ENCODE measurements at places on chromosomes 11 and 22. TPM values are rescaled to one million over a fixed set of nuclear protein-coding genes. Genes with fewer than 3 reads are reported as not detected.

GRCh38 chr11:123195188-123196059 is at the start of gene CLMP:
Gene CLMP (minus strand): TSS chr11:123195248. CDS start chr11:123194940, 308 bp downstream.
- DNase-seq = no peak

GRCh38 chr22:47090591-47091245 is 328.3 kb downstream of the TBC1D22A start:
- DNase-seq = peak; percentile 45

DNA sequence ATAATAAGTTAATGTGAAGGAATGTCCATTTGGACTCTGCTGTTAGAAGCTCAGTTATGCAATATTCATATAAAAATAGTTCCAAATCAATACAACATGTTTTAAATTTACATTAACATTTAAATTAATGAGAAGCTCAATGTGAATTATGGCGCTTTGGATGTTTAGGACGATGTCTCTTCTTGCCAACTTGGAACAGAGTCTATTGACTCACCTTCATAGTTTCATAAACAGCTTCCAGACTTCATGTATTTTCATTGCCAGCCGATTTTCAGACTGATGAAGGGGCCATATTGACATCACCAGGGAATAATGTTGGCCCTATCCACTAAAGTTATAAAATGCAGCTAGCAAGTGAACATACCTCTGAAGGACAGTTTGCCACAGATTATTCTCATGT is 1136.2 kb downstream of the LRRC4C start:
- no peak for DNase-seq

GRCh38 chr11:71181566-71181965 is 70.8 kb downstream of the SHANK2 start:
- DNase-seq = no peak

GRCh38 chr22:50260801-50261614 is 475 bp downstream of the MAPK12 start:
- DNase-seq = no peak

GRCh38 chr22:30856741-30857502 is 111.7 kb downstream of the MORC2 start:
- DNase-seq = no peak

GRCh38 chr11:15093432-15093831 is 20.0 kb downstream of the CALCB start:
- DNase-seq = no peak

DNA sequence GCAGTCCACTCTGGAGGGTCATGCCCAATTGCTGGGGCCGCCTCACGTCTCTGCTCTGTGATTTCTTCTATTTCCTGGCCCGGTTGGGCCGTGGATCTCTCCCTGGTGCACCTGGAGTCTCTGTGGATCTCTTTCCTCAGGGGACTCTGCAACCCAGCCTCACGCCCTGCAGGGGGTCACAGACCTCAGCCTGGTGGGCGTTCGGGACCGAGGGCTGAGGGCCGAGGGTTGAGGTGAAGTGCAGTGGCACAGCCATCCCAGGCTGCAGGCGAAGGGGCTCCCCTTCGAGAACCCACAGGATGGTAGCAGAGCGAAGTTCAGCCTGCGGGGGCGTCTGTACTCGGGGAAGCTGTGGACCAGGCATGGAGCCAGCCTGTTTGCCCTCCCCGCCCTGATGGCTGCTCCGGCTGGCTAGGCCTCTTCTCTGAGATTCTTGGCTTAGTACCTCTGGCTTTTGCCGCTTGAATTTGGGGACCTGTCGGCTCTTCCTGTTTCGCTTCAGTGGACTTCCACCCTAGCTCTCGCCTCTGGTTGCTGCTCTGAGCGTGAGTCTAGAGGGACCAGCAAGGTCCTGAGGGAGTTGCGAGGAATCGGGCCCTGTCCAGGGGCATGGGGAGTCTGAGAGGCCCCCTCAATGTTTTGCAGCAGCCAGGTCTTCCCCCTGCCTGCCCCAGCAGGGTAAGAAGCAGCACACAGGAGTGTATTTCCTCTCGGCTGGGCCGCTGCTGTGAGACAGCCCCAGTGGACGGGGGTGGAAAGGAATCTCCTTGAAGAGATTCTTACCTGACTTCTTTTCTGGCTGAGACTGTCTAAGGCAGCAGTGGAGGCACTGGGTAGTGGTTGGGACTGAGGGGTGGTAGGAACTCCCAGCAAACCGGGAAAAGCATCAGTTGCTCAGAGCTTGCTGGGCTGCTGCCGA is 140.8 kb downstream of the TBC1D22A start:
- no peak for DNase-seq

DNA sequence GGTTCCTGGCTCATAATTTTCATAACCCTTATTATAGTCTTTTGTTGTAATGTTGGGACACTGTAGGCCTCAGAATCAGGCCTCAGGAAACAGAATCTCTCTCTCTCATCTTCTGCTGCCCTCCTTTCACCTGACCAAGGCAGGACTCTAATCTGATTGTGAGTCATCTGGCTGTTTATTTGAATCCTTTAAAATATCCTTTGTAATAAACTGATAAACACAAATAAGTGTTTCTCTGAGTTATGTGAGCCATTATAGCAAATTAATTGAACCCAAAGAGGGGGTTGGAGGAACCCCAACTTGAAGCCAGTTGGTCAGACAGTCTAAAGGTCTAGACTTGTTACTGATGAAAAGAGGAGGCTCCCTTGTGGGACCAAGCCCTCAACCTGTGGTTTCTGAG is 30.6 kb downstream of the ACER3 start:
- no peak for DNase-seq

DNA sequence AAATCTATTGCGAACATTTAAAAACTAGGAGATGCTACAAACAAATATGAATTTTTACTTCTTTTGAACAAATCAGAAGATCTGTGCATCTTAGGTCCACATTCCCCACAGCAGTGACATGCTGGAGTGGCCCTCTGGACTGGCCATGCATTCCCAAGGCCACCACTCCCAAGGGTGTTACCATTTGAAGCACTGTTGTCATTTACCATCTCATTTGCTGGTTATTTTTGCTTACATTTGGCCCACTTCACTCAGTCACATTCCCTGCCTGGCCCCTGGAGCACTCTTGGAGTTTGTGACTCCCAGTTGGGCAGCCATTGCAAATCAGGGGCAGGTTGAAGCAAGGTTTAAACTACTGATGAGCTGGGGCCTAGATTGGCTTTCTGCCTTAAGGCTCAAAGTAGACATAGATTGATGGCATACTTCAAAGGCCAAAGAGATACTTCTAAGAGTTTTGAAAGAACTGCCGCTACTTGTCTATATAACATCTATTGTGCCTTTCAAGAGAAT is 8.5 kb upstream of the ZNRF3 start:
- no peak for DNase-seq

- no peak for DNase-seq
Observed at GRCh38 chr11:5336331-5336730, 7.0 kb downstream of the OR51B5 start.

- no peak for DNase-seq
Observed at GRCh38 chr11:61054513-61054912, 47.8 kb upstream of the CD5 start.

DNA sequence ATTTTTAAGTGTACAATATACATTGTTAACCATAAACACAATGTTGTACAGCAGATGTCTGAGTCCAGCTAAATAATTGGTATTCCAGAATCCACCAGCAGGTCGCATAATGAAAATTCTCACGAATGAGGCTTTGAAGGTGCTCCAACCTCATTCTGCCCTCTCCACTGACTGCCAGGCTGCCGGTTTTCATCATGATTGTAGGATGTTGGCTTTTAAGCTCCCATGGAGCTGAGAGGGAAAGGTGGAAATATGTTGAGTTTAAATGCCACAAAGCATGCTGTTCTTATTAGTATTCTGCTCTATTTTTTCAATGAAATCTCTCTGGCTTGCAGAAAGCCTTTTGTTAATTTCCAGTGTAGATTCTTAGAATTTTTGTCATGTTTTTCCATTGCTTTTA is 337.2 kb upstream of the DDI1 start:
- no peak for DNase-seq

DNA sequence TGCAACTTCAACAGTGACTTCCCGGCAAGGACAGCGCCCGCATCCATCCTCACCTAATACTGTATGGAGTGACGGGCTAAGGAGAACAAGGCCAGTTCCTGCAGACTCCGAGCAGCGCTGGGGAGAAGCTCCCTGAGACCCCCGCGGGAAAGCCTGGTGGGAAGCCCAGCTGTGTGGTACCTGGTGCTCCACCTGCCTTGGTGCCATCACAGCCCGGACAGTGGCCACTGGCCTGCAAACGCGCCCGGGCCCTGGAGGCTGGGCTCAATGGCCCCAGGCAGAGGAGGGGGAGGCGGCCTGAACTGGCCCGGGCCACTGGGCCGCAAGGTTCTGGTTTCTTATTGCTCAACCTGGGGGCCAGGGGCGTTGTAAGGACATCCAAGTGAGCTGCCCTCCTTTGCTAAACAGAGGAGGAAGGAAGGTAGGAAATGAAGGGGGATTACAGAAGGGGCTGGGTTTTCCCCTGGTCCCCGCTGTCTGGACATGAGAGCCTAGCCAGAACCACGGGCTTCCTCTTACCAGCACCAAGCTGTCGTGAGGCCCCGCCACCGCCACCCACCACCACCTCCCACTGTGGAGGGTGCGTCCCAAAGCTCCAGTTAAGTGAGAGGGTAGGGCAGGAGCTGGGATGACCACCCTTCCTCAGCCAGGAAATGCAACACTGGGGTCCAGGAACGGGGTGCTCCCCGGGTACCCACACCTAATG is 8.5 kb upstream of the CDC42BPG start:
- no peak for DNase-seq

DNA sequence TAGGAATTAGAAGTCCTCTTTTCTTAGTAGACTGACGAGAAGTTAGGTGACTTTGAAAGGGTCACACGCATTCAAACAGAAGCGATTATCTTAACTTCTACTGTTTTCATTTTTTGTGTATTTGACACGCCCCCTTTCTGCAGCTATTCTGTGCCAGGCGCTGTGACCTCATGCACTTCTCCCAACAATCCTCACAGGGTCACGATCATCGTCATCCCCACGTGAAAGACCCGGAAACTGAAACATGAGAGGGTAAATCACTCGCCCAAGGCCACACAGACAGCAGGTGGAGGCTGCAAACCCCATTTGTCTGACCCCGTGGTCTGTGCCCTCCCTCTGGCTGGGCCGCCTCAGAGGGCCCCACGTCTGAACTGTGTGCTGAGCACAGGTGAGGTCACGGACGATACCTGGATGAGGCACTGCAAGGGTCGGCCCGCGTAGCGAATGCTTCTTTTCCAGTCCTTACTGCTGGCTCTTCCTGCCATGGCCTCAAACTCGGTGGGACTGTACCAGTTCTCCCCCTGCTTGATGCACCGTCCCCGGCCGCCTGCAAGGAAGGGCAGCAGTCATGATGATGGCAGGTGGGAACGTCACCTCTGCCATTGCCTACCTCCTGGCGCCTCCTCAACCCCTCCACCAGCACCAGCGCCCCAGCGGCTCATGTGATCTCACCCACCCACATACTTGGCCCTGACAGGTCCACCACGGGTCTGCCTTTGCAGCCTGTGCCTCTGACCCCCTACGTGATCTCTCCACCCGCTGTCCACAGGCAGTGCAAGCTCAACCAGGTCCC is 8.4 kb downstream of the DEAF1 start:
- no peak for DNase-seq

- DNase-seq = no peak
Observed at GRCh38 chr22:19199479-19199878, 20.9 kb upstream of the SLC25A1 start.

- DNase-seq = no peak
Observed at GRCh38 chr11:114774599-114775361, 96.5 kb downstream of the NXPE2 start.

- no peak for DNase-seq
Observed at GRCh38 chr11:21707116-21707739, 485.7 kb upstream of the ANO5 start.

DNA sequence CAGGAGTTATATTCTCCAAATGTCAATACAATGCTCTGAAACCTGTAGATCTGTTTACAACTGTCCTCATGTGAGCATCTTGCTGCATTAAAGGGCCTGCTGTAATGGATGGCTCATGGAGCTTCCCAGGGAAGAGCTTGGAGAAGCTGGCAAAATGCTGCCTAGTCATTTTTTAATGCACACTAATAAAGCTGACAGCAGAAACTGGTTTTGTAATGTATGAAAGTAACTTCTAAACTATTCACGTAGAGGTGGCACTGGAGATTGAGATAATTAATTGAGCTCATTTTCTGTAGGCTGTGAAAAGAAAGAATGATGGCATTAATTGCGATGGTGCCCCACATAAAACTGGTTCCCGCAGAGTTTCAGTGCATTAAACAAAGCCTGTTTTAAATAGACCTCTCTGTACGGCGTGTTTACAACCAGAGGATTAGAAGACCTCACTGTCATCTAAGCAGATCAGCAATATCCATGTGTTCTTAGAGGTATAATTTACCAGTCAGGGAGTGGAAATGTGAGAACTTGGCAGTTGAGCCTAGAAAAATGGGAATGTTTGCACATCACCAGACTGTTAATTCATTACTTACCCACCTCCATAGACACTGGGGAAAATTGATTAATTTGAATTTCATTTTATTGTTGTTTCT is 16.0 kb downstream of the POLA2 start:
- DNase-seq = no peak

GRCh38 chr11:103609117-103610066 is 427.0 kb upstream of the DDI1 start:
- no peak for DNase-seq

DNA sequence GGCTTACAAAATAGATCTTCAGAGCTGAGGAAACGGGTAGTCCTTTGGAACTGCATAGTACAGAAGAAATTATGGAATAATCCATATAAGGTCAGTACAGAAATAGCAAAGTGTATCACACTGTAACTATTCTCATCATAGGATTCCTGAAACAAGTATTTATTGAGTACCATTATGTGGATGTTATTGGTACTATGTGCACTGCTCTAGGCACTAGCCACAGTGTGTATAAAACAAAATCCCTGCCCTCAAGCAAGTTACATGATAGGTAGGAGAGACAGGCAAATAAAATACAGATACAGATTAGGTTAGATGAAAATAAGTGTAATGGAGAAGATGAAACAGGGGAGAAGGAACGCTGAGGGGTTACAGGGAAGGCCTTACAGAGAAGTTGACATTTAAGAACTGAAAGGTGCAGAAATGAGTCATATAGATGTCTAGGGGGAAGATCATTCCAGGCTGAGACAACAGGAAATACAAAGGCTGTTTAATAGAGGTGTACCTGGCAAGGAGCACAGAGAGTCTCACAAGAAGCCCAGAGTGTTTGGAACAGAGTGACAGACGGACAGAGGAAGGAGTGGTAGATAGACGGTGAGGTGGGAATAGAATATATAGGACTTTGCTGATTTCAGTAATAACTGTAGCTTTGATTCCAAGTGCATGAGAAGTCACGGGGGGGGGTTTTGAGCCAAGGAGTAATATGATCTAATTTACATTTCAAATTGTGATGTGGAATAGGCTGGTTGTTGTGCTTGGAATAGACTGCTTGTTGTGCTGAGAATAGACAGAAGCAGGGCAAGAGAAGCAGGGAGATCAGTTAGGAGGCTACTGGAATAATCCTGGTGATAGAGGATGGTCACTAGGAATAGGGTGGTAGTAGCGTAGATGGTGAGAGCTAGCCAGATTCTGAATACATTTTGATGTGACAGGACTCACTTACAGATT is 13.7 kb downstream of the RNF141 start:
- no peak for DNase-seq

Gene MFRP
- not detected for total RNA-seq

Gene GALR3
- not detected for total RNA-seq

Gene TSGA10IP
- not detected for total RNA-seq

Gene CCDC157
- total RNA-seq = 2.7 TPM

Gene CARD18
- not detected for total RNA-seq

Gene MPEG1
- total RNA-seq = 1.2 TPM

Gene NLRP10
- total RNA-seq = not detected

Gene C11orf52
- total RNA-seq = not detected

Gene OR9I1
- not detected for total RNA-seq

Gene HBG2
- not detected for total RNA-seq

Gene AGBL2
- total RNA-seq = 2.9 TPM

All from CD8-positive, alpha-beta memory T cell (primary cell).